ENCODE measurements at places on chromosomes 4 and X. TPM values are rescaled to one million over a fixed set of nuclear protein-coding genes. Genes with fewer than 3 reads are reported as not detected.

RHOXF1 gene
- polyA plus RNA-seq: not detected

COL25A1 gene
- not detected for polyA plus RNA-seq

TLL1 gene
- 0.05 TPM for polyA plus RNA-seq

SSX2B gene
- polyA plus RNA-seq: not detected
